Fibroblast of the aortic adventitia (primary cell): ENCODE measurements at places on chromosomes 2 and 18. TPM values are rescaled to one million over a fixed set of nuclear protein-coding genes. Genes with fewer than 3 reads are reported as not detected.

The CAPN13 gene
- total RNA-seq, result not detected in 2 replicates

The SLC5A7 gene
- not detected in 2 replicates for total RNA-seq

The TDRD15 gene
- total RNA-seq, result not detected in 2 replicates

The MRO gene
- under 0.01 and 6.5 TPM in 2 replicates for total RNA-seq

The ERICH2 gene
- 4.0 TPM in 1 of 2 replicates, not detected in the other for total RNA-seq

The IGFBP5 gene
- 334 and 616 TPM in 2 replicates for total RNA-seq

The ACADL gene
- total RNA-seq, result 0.63 and 4.5 TPM in 2 replicates

The SATB2 gene
- total RNA-seq, result 2.3 and 12.7 TPM in 2 replicates

The UBE2E3 gene
- total RNA-seq, result 26.8 and 172 TPM in 2 replicates
